CD4-positive, alpha-beta T cell (primary cell): ENCODE measurements at places on chromosomes 3 and 15.

DNA sequence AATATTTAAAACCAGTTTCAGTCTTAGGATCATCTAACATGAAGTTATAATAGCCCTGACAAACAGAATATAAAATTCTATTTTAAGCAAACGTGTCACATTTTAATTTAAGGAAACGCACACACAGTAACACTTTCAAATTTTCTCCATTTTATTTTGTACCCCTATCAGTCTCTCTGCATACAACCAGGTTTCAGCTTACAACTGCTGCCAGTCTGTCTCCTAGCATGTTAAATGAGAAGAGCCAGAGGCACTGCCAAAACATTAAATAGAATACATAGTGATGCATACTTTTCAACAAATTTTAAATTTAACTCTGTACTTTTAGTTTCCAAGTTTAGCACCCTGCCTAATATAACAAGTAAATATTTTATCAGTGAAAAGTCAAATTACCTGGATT is 60.8 kb downstream of the UACA start:
- H3K36me3 ChIP-seq = no peaks in the 10 kb centered on the region
- peaks cover 6% of the 10 kb centered on the region for H3K27me3 ChIP-seq
- no peak overlapping the region for H3K4me3 ChIP-seq
- DNase-seq = no peak
- H3K4me1 ChIP-seq = no peaks in the 10 kb centered on the region

DNA sequence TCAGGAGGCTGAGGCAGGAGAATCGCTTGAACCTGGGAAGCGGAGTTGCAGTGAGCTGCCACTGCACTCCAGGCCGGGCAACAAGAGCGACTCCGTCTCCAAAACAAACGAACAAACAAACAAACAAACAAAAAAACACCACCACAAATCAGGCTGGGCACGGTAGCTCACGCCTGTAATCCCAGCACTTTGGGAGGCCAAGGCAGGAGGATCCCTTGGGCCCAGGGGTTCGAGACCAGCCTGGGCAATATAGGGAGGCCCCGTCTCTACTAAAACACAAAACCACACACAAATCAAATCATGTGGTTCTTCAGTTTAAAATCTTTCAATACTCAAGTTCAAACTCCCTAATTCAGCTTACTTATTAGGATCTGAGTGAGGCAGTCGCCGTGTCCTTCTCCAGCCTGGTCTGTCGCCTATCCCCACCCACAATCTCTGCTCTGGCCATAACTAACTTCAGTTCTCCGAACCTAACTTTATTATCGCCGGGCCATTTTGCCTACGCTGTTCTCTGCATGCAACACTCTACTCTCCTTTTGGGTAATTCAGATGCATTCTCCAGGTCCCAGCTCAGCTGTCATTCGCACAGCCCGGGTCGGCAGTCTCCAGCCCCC is 660 bp upstream of the RTF1 start:
- H3K4me3 ChIP-seq = peak overlapping the region; percentile 97
- peak overlapping the region; percentile 48 for H3K27ac ChIP-seq

- H3K4me1 ChIP-seq = no peaks in the 10 kb centered on the region
- no peak overlapping the region for H3K4me3 ChIP-seq
- no peak for DNase-seq
- H3K36me3 ChIP-seq = no peaks in the 10 kb centered on the region
- H3K27me3 ChIP-seq = no peaks in the 10 kb centered on the region
These were observed 90.7 kb upstream of the IQSEC1 start for GRCh38 chr3:13163848-13164382.

DNA sequence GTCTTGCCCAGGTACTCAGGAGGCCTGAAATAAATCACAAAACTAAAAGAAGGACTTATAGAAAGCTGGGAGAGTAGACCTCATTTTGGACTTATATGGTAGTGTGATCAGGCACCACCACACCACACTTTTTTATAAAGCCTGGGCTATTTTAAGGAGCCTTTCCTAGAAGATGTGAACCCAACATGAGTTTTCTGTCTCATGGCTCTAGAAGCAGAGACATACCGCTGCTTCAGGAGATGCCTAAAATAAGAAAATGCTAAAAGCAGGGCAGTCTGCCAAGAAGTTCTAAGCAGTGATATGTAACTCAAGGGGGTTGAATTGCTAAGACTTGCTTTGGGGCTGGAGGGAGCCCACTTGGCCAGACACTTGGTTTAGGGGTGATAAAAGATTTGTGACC is 49.6 kb downstream of the SUMF1 start:
- no peaks in the 10 kb centered on the region for H3K4me1 ChIP-seq
- peaks cover 33% of the 10 kb centered on the region for H3K36me3 ChIP-seq
- no peaks in the 10 kb centered on the region for H3K27me3 ChIP-seq
- no peak for DNase-seq

GRCh38 chr3:110378481-110378880 is 693.1 kb upstream of the NECTIN3 start:
- no peak overlapping the region for H3K4me3 ChIP-seq
- no peaks in the 10 kb centered on the region for H3K36me3 ChIP-seq
- no peaks in the 10 kb centered on the region for H3K27me3 ChIP-seq
